ENCODE measurements at places on chromosomes 13 and 19.
A peak's percentile ranks its signal among the peaks of the same experiment; 100 is the strongest.

GRCh38 chr19:2266183-2266993, 10.2 kb upstream of the JSRP1 start:
- peak; percentile 62 for DNase-seq

DNA sequence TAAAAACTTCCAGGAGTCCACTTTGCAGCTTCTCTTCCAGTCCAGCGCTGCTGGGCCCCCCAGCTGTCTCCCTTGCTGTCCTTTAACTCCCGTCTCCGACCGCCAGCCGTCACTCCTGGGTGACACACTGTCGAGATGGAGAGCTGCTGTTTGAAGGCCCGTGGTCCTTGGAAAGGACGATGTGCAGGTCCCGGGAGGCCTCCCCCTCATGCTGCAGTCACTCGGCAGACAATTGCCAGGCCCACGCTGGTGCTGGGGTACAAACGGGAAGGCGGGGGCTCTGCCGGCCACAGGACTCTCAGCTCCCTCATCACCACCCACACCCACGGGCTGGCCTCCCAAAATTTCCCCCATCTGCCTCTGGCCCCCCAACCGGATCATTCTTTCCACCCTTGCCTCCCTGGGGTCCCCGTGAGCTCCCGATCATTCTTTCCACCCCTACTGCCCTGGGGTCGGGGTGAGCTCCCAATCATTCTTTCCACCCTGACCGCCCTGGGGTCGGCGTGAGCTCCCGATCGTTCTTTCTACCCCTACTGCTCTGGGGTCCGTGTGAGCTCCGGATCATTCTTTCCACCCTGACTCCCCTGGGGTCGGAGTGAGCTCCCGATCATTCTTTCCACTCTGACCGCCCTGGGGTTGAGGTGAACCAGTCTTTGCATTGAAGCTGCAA, 16.0 kb upstream of the ZNF554 start:
- DNase-seq = no peak

DNA sequence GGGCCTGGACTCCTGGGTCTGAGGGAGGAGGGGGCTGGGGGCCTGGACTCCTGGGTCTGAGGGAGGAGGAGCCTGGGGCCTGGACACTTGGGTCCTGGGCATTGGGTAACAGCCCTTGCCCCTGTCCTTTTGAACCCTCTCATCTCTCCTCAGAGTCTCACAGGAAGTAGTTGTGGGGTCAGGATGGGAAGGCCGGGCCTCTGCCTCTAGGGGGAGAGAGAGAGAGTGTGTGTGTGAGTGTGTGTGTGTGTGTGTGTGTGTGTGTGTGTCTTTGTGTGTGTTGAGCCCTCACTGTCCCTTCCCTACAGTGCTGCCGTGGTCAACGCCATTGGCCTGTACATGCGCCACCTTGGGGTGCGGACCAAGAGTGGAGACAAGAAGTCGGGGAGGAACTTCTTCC, 10.9 kb downstream of the ARHGEF1 start:
- no peak for DNase-seq

GRCh38 chr13:25291691-25292090, 4.4 kb upstream of the MTMR6 start:
- DNase-seq = no peak

GRCh38 chr13:67146523-67147130, 83.5 kb downstream of the PCDH9 start:
- no peak for DNase-seq

DNA sequence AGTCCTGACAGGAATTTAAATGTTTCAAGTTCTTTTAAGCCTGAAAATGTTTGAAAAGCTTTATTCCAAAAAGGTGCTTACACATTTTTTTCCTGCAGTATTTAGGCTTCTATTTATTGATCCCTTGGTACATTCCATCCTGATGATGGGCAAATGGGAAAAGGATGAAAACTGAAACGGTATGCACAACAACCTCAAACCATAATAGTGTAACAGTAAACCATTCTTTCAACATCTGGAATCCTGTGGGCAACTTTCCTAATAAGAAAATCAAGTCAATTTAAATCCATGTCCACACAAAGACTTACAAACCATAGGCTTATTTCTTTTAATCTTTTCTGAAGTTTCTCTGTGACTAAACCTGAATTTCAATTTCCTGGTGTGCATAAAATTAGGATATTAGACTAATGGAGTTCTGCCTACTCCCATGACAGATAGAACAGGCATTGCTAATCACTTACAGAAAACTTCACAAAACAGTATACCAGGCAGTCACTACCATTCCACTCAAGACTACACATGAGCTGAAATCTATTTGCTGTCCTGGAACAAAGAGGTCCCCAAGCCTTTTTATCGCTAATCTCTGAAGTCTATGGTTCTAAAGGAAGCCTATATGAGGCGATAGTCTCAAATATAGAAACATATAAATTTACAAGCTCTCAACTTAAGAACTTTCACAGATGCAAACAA, 103.3 kb downstream of the DLEU7 start:
- DNase-seq = no peak

DNA sequence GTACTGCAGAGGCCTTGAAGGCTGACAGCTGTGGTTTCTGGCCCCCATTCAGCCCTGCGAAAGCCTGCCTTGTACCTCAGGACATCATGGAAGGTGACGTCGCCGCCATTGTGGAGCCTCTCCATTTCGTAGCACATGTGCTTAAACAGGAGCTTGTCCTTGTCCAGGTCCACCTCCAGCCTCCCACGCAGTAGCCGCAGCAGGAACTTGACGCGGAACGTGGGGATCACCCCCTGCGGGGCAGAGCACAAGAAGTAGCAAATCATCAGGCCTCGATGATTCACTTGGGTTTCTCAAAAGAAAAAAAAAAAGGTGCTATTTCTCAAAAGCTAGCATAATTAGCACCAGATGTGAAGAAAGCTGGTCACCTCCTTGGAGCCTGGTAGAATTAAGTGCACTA, 351.0 kb downstream of the NALCN start:
- no peak for DNase-seq

DNA sequence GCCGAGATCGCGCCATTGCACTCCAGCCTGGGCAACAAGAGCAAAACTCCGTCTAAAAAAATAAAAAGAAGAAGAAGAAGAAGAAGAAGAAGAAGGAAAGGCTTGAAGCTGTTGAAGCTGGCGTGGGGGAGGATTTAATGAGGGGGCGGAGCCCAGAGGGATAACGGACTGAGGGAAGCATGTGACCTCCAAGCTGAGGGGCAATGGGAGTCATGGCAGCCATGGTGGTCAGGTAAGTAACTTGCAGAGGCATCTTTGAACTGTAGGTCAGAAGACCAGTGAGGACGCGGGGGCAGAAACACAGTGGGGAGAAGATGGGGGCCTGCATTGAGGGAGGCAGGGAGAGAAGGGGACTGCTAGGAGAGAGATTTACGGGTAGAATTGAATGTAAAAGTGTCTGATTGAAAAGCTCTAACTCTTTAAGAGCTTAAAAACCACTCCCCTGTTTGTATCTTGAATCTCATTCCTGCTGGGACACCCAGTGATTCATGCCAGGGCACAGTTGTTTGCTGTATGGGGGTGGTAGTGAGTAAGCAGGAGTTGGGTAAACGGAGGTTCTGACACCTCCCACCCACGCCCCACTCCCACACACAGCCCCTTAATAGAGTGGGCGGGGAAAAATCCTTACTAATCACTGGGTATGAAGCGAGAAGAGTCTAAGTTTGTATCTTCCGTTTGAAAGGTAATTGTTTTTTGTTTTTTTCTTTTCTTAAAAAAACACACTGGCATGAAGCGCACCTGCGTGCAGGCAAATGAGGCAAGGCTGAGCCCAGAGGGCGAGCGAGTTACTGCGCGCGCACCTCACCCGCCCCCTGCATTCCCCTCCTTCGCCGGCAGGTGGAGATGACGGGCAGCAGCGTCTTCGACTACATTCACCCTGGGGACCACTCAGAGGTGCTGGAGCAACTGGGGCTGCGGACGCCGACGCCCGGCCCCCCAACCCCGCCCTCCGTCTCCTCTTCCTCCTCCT, 13.0 kb downstream of the TMEM160 start:
- DNase-seq = peak; percentile 67

- no peak for DNase-seq
Measured at GRCh38 chr19:32233091-32233490, 112.3 kb upstream of the ZNF507 start.

DNA sequence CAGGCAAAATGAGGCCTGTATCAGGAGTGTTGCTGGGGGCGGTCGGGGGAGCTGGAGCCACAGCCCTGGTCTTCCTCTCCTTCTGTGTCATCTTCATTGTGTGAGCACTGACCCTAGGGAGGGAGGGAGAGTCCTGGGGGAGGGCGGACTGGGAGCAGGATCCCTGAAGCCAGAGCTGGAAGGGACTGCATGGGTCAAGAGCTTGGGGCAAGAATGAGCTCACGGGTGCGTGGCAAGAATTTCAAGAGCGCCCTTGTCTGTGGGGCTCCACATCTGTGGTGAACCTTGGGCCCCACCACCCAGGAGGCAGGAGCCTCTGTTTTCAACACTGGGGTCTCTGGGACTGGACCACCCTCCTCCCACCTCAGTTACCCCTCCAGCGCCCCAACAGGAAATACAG, 4.7 kb downstream of the SIGLEC7 start:
- DNase-seq = no peak

- no peak for DNase-seq
Measured at GRCh38 chr19:4693471-4694121, 23.5 kb upstream of the MYDGF start.

- DNase-seq = no peak
Measured at GRCh38 chr13:45718063-45718462, 15.9 kb downstream of the CBY2 start.

DNA sequence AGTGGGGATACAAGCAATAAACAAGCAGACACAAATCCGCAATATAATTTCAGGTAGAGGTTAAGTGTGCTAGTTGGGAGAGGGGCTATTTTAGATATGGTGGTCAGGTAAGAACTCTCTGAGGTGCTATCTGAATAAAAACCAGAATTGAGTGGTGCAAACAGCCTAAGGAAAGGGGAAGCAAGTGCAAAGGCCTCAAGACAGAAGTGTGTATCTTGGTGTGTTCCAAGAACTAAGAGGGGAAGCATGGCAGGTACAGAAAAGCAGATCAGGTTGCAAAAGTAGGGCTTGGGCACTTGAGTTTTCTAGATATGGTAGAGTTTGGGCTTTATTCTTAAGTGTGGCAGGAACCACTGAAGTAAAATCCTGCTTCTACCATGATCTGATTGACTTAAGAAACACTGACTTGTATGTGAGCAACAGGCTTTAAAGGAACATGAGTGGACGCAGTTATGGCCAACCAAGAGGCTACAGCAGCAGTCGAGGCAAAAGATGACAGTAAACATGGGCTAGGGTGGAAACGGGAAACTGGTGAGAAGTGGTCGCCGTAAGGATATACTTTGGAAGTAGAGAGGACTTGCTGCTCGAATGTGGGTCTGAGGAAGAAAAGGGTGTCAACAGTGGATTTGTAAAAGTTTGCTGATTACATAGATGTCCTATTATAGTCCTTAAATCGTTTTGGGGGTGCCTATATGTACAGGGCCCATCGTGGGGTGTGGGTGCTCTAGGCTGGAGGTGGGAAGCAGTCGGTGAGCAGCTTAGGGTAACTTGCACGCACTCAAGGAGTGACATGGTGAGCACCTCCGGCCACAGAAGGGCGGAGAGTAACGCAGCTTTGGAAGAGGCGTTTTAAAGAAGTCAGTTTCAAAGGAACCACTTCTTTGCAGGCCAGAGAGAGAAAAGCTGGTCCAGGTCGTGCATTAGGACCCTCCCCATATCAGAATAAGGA, 677 bp downstream of the TGDS start:
- no peak for DNase-seq

DNA sequence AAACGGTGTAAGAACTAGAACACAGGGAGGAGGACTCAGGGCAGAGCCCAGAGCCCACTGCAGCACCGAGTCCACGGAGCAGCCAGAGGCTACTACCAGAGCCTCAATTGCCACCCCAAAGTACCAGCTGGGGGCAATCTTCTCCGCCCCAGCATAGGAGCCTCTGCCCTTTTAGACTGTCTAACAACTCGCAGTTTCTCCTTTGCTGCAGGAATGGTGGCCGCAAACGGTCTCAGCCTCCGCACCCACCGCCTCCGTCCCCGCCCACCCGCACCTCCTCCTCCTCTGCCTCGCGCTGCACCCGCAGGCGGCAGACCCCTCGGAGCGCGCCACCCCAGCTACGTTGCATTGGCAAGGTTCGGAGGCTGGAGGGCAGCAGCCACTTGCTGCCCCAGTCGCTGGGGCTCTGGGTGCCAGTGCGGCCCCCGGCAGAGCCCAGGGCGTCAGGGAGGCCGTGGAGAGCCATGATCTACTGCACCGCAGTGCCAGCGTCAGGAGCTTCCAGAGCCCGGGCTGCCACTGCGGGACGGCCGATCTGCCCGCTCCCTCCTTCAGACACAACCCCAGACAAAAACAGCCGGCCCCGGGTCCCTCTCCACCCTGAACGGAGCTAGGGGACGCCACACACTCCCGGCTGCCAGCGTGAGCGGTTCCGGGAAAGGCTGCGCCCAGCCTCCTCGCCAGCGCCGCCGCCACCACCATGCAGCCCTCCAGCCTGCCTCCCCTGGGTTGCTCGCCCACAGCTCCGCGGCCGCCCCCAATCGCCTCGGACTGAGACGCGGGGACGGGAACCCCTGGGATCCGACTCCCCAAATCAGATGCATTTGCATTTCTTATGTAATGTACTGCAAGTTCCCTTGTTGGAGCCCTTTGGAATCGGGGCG, 1.8 kb downstream of the FGF14 start:
- no peak for DNase-seq

- DNase-seq = no peak
Measured at GRCh38 chr13:21691500-21691899, 20.6 kb downstream of the FGF9 start.

DNA sequence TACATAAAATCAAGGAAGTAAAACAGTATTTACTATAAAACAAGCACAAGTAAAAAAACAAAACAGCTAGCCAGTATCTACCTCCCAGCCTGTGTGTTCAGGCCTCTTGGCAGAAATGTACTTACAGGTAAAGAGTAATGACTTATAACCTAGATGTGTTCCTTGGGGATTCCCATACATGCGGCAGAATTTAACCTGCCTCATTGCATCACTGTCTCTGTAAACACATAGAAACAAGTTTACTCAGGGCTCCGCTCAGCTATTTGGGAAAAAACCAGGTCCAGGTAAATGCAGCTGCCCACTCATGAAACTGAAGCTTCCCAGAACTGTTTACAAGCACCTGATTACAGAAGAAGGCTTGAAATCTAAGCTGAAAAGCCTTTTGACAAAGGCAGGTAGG, 50.7 kb upstream of the SERP2 start:
- no peak for DNase-seq

GRCh38 chr19:2049741-2050348, 1.2 kb downstream of the MKNK2 start:
- DNase-seq = peak; percentile 64

DNA sequence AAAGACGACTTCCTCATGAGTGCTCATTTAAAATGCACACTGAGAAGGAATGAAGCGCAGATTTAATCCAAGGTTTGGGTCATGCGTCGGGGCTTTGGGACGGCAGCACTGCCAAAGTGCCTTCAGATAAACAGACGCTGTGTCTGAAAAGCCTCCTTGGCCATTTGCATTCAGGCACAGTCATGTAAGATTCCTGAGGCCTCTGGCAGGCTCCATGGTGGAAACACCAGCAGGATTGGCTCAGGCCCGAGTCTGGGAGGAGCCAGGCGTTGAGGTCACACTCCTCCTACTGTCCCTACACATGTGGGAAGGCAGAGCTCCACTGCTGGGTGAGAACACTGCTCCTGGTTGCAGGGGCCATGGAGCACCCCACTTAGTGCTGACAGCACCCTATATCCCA, 113.3 kb upstream of the KL start:
- DNase-seq = peak; percentile 4

All from hippocampal formation (tissue), 2 donors.